ENCODE measurements at places on chromosomes 2 and 18.

- DNase-seq, result no peak
These were observed 202.3 kb upstream of the KLHL14 start for GRCh38 chr18:32975163-32975436.

DNA sequence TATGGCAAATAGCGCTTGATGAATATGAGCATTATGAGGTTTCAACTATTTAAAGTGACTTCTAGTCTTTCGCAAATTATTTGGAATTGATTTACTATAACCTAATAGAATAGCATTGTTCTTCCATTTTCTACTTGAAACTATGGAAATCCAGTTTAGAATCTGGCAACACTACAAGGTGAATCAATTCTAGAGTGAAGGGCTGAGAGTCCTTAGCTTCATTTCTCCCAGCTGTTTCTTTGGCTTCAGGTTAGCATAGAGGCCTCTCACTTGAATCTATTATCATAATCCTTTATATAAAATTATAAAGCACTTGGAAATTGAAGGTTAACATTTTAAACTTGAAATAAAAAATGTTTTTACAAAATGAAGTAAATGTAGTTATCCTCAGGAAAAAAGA lies 318.8 kb downstream of the CCDC85A start:
- DNase-seq, result no peak

DNA sequence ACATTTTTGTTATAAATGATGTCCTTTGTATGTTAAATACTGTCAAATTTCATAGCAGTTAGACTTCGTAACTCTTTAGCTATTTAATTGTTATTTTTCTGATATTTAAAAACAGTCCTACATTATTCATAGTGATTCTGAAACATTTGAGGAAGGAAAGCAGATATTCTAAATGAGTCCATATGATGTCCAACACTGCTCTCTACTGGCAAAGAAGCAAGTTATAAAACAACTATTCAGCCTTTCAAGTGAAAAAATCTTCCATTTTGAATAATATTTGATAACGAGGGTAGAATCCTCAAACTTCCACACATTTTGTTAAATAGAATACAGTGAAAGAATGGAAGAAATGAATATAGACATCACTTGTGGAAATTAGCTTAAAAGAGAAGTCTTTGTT lies 220.8 kb downstream of the GULP1 start:
- no peak for DNase-seq

GRCh38 chr18:42112657-42113420 lies 157.8 kb downstream of the PIK3C3 start:
- no peak for DNase-seq

GRCh38 chr2:113070606-113070975 lies 2.8 kb downstream of the IL1F10 start:
- DNase-seq, result no peak

GRCh38 chr2:67036444-67036843 lies 360.7 kb upstream of the ETAA1 start:
- no peak for DNase-seq

DNA sequence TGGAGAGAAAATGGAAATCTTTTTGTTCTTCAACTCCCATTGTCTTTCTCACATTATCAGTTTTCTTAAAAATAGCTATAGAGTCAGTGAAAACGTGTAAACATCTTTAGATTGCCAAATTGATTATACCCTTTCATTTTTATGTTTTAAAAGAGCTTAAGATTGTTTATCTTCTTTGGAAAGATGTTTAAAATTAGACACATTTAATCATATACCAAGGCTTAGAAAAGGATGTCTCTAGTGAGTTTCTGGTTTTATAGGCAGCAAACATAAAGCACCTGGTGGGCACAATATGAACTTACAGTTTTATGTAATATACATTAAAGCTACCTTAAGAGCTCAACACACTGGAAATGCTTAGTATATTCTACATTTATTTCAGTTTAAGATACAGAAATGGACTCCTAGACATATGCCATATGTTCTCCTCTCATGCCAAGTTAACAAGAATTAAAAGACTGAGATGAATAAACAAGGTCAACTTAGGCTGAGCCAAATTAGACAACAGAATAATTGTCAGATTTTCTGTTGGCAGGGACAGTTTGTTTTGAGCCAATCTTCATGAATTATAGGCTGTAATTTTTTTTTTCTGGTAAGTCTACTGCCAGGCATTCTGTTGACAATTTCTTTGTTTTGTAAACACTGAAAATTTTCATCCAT lies 112.7 kb downstream of the OTX1 start:
- no peak for DNase-seq

DNA sequence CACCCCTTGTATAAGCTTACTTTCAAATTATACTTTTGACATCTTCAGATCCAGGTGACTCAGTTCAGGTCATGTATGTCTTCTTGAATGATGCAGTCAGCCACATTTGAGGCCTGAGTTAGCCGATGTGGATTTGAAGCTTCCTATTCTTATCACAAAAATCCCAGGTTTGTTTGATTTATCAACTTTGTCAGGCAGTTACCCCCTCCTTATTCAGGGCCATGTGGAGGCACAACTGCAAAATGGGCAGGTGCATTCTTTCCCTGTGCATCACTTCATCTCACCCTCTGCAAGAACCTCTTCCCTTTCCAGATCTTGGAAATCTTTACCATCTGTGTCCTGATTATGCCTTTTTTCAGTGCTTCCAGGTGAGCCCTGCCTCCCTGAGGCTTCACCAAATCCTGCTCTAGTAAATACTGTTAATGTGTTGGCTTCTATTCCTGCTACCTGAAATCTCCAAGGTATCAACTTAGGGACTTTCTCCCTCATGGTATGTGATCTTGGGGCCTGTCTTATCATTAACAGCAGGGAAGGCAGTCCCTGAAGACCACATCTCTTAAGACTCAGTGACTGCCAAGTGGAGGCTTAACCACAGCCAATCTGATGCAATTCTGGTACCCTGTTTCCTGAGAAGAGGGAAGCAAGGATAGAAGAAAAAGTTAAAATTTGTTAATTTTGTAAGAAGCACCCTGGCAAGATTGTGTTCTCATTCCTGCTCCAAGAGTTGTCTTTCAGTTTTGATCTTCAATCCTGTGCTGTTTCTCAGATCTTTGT lies 9.4 kb upstream of the ARHGAP28 start:
- DNase-seq, result no peak

DNA sequence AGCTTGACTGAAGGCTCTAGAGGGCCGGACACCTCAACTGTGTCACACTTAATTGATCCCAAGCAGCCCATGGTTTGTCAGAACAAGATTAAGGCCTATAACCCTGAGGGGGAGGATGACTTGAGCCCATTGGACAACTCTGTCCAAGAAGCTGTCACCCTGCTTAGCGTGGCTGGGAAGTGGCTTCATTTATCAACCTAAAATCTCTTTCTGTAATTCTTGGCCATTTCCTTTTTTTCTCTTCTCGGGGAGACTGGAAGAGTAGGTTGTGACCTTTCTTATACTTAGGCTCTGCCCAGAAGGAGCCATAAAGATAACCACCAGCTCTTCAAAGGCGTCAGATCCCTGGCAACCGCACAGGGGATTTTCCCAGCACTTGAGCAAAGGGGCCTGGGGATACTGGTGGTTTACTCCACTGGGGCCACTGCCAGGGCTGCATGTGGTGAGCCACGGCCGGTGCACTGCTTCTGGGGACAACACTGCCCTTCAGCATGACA lies 265.5 kb downstream of the CYRIA start:
- DNase-seq, result no peak

GRCh38 chr2:225742487-225742886 lies 343.0 kb downstream of the NYAP2 start:
- DNase-seq, result no peak

DNA sequence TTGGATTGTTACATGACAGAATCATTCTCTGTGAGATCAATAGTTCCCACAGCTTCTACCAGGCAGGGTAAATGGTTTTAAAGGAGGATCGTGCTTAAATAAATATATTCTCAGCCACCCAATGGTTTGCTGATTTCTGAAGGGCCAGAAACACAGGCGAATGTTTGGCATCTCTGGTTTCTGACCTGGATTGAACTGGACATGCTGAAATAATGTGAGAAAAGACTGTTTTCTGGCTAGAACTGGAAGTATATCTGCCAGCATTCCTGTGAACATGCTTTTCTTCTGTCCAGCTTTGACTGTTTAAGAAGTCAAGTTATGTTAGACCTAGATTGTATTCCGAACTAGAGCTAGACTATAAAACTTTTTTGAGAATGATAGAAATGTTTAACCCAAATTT lies 77.1 kb upstream of the COL3A1 start:
- DNase-seq, result no peak

DNA sequence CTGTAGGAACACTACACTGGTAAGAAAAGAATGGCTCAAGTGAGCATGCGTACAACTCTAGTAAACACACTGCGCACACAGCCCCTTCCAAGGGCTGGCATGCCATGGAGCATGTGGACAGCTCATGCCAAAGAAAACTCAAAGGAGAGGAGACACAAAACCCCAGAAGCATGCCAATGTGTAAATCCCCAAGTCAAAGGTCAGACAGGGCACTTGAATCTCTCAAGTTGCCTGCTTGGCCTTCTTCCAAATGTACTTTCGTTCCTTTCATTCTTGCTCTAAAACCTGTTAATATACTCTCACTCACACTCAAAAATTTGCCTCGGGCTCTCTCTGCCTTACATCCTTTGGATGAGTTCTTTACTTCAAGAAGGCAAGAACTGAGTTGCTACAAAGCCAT lies 365.3 kb downstream of the NBAS start:
- DNase-seq, result no peak

- DNase-seq, result no peak
These were observed 13.7 kb upstream of the SKOR2 start for GRCh38 chr18:47265197-47265596.

DNA sequence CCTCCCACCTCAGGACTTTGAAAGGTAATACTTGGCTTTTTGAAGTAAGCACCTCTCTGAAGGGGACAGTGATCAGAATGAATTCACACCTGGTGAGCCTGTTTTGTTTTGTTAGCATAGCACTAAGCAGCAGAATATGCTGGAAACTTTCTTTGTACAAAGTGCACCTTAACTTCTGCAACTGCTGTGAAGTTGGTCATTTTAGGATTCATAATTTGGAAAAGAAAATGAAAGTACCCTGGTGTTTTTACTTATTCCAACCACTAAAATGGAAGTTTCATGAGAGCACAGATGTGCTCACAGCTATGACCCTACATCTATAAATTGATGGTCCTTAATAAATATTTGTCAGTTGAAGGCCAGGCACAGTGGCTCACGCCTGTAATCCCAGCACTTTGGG lies 257.8 kb upstream of the STON1 start:
- DNase-seq, result no peak

DNA sequence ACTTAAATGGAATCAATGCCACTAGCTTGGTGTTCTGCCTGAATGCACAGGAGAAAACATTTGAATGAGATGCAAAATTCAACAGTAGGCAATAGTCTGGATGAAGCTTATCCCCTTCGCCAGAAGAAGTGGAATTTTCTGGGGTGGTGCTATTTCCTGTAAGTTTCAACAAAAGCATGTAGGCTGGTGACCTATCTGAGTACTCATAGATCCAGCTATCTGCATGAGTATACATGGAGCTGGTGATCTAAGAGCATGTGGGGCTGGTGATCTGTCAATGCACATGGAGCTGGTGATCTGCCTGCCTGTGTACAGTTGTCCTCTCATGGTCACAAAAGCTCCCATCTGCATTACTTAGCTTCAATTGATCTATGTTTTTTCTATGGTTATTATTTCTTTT lies 71.2 kb downstream of the SLC9A4 start:
- no peak for DNase-seq

- DNase-seq, result no peak
These were observed 52.7 kb downstream of the RBMS1 start for GRCh38 chr2:160440888-160441287.

DNA sequence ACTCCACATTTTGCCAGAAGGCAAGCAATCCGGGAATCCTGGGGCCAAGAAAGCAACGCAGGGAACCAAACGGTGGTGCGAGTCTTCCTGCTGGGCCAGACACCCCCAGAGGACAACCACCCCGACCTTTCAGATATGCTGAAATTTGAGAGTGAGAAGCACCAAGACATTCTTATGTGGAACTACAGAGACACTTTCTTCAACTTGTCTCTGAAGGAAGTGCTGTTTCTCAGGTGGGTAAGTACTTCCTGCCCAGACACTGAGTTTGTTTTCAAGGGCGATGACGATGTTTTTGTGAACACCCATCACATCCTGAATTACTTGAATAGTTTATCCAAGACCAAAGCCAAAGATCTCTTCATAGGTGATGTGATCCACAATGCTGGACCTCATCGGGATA lies 26.8 kb downstream of the B3GNT2 start:
- DNase-seq, result no peak

GRCh38 chr2:157053876-157054275 lies 203.6 kb upstream of the GALNT5 start:
- DNase-seq, result no peak

GRCh38 chr2:15173501-15173900 lies 387.6 kb downstream of the NBAS start:
- DNase-seq, result no peak

GRCh38 chr18:23867006-23867405 lies 147.5 kb upstream of the TTC39C start:
- no peak for DNase-seq

DNA sequence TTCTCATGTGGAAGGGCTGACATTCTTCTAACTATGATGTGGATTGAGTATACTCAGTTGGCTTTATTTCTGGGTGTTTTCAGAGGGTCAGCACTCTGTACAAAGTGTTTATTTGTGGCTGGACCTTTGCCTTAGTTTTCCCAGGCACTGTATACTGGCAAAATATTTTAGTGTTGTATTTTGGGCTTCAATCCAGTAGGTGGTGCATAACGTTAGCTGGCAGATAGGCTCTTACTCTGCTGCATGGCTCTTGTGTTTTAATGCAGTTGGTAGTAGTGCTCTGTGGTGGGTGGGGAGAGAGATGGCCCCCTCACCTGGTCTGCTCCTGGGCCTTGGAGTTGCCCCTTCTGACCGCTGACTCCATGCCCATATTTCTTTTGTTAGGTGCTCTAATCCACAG lies 75.6 kb upstream of the REG3A start:
- no peak for DNase-seq

GRCh38 chr2:198913394-198914152 lies 544.2 kb downstream of the SATB2 start:
- no peak for DNase-seq

GRCh38 chr2:43047187-43047780 lies 179.1 kb downstream of the ZFP36L2 start:
- no peak for DNase-seq
